Pancreas (tissue), 10 donors: ENCODE measurements at places on chromosomes 11 and 22.

DNA sequence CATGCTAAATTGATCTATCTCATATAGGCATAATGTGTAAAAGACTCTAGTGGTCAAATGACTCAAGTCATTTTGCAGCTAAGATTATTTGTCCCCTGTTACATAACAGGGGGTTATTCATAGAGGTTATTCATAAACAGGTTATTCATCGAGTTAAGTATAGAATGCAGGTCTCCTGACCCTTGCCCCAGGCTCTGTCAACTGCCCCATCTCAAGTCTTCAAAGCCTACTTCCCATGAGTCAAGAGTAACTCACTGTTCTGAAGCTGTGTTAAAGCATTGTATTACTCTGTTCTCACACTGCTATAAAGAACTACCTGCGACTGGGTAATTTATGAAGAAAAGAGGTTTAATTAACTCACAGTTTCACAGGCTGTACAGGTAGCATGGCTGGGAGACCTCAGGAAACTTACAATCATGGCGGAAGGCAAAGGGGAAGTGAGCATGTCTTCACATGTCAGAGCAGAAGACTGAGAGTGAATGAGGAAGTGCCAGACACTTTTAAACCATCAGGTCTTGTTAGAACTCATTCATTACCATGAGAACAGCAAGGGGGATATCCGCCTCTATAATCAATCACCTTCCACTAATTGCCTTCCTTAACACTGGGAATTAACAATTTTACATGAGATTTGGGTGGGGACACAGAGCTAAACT lies 226.2 kb upstream of the BLID start:
- H3K36me3 ChIP-seq, result no peaks in the 10 kb centered on the region
- no peaks in the 10 kb centered on the region for H3K4me1 ChIP-seq
- H3K27ac ChIP-seq, result no peak overlapping the region
- no peak for DNase-seq
- no peaks in the 10 kb centered on the region for H3K27me3 ChIP-seq
- H3K4me3 ChIP-seq, result no peak overlapping the region

DNA sequence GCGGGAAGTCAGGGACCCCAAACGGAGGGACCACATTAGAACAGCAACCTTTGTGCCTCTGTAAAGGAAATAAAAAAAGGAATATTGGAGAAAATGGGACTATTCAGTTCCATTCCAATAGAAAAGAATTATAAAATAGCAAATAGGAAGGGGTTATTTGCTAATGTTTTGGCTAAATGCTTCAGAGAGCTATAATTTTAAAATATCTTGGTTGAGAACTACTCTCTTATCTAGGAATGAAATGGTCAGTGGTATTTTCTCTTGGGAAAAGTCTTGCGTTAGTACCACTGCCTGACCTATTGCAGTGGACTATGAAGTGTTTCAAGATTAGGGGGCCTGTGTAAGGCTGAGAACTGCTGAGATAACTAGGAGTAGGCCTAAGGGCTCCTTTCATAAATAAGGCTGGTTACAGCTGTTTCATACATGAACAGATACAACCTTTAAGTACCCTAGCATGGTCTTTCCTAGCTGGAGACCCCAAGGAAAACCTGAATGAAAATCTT lies 6.9 kb upstream of the WEE1 start:
- H3K4me1 ChIP-seq, result peaks cover 30% of the 10 kb centered on the region
- no peak for DNase-seq
- peak overlapping the region; percentile 43 for H3K27ac ChIP-seq
- no peaks in the 10 kb centered on the region for H3K27me3 ChIP-seq
- H3K36me3 ChIP-seq, result no peaks in the 10 kb centered on the region

DNA sequence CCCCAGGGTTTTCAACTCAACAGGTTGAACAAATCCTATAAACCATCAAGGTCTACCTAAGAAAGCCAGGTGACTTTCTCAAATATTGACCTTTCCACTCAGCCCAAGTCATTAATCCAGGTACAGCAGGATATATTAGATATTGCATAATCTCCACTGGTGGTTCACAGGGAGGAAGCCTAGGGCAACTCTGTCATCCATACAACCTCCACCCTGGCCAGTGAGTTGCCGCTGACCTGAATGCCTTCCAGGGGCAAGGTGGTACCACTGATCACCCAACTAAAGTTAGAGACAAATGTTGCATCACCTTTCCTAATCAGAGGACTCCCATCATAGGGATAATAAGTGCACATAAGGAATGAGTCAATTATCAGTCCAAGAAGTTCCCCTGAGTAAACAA lies 22.9 kb downstream of the GUCD1 start:
- H3K4me1 ChIP-seq, result peaks cover 15% of the 10 kb centered on the region
- no peak overlapping the region for H3K4me3 ChIP-seq
- no peak for DNase-seq
- peak overlapping the region; percentile 43 for H3K27ac ChIP-seq

DNA sequence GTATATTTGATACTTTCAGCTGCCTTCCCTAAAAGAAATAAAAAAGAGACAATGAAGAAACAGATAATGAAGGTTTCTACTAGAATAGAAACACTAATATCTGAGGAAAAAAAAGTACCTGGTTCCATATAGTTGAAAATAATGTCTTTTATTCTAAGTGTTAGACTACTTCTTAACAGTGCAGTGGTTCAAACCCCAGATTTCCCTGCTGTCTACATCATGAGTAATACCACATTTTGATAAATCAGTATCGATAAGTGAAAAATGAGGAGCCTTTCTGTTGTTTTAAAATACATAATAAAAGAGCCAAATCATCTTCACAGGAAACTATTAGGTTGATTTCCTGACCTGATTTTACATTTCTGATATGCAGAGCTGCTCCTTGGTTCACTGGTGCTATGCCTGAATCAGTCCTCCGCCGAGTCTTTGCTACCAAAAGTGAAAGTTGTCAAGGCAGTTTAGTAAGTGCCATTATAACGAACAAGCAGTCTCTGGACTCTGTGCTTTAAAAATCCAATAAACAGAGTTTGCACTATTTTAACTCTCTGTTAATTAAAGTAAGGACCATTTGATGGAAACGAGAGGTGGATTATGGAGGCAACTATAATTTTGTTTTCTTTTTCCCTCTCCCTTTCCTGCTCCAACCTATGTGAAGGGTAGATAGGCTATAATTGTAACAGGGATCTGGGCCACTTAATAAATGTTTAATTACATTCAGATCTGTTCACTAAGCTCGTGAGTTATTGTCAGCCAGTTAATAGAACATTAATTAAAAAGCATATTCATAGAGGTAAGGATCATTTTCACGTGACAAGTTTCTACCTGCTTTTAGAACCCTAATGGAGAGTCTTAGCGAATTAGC lies 724.5 kb upstream of the RAG2 start:
- no peak overlapping the region for H3K4me3 ChIP-seq
- H3K27ac ChIP-seq, result no peak overlapping the region
- no peak for DNase-seq
- no peaks in the 10 kb centered on the region for H3K27me3 ChIP-seq
- no peaks in the 10 kb centered on the region for H3K4me1 ChIP-seq
